ENCODE measurements at places on chromosomes 7 and 10. TPM values are rescaled to one million over a fixed set of nuclear protein-coding genes. Genes with fewer than 3 reads are reported as not detected.

ETV1 gene
- total RNA-seq = 0.31 TPM

DNA sequence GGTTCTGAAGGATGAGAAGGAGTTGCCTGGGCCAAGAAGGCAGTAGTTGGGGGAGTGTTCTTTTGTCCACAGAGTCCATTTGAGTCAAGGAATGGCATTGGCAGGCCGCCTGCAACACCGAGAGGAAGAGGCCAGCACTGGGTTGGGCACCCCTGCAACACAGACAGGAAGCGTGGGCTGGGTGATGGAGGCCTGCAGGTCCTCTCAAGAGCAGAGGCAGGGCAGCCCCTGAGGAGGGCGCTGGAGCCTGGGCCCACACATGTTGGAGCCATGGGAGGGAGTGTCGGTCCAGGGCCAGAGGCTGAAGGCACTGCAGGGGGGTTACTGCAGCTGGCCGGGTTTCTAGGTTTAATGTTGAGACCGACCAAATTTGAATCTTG is 137.3 kb downstream of the PTPN20 start:
- DNase-seq = no peak

DNA sequence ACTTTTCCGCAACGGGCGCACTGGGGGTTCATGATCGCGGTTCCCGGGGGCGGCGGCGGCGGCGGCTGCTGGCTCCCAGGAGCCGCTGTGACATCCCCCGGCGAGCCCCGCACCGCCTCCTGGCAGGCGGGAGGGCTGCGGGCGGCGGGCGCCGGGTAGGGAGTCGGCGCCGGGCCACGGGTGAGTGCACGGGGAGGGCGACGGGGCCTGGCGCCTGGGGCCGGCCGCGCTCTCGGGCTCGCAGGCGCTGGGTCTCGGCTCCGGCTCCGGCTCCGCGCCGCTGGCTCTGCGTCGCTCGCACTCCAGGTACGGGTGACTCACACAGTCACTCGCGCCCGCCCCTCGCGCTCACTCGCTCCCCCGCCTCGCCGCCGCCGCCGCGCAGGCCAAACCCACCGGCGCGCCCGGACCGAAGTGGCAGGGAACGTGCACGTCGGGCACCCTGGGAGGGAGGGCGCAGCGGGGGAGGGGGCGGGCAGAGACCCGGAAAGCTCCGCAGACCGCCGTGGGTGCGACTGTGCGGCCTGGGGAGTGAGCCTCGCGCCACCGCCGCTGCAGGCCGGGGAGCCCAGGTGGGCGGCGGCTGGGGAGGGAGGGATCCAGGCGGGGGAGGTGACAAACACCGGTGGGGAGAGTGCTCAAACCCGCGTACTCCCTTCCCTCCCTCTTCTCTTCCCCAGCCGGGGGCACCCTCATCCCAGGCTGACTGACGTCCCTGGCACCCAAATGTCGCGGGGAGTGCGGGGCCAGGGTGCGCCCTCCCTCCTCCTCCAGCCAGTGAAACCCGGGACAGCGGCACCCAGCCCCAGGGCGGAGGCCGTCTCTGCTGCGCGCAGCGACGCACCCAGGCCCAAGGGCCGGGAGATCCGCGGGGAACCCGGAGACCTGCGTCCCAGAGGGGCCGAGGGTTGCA is 276.9 kb upstream of the NEBL start:
- DNase-seq = no peak

DNA sequence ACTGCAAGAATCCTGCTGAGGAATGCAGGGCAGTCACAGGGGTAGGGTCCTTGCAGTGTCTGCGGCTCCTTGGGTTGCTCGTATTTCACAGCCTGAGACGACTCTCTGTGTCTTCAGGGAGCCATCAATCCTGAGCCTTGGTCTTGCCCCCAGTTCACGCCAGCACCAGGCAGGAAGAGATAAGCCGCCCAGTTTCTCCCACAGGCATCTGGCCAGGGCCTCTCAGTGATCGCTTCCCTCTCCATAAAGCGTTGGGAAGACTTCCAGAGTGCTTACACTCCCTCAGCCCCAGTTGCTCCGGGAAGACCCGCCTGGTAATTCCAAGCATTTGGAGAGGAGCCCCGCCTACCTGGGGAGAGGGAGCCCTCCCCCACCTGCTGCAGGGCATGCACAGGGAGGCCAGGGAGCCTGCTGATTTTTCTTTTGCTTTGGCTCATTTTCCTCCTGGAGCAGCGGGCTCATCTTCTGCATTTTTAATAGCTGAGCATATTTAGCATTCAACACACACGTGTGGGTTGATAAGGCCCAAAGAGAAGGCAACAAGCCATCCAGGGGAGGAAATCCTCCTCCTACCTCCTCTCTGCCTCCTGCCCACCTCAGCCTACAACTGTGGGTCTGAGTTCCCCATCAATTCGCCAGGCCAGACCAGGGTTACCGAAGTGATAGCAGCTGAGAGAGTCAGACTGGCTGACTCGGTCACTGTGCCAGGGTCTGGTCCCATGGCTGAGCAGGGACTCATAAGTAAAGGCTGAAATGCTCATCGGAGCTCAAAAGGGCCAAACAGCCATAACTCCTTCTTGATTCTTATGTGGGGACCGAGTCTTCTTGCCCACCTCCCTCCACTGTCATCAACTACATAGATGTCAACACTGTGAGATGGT is 74.4 kb upstream of the EFCAB10 start:
- no peak for DNase-seq

MSMB gene
- total RNA-seq = not detected

DNA sequence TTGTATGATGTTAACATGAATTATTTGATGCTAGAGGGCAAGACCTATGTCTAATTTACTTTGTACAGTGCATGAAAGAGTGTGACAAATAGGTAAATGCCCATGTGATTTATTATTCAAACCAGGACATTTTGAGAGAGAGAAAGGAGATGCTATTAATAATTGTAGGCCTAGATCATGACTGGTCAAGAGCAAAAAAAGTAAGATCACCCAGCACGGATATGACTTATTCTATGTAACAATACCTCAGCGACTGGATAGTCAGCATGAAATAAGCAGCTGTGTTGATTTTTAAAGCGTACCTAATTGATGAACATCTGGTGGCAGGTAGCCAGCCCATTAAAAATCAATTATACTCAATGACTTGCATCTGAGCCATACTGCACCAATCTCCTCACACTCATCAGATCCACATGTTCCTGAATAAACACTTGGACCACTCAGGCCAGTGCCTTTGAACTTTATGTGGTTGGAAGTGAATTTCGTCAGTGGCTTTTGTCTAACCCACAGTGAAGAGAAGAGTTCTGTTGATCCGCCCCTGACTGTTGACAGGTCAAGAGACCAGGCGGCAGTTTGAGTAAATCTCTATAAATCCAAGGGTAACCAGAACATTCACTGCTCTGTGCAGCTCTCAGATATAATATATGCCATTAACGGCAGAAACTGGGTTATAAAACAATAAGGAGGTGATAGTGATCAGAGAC is 435.3 kb downstream of the MDFIC start:
- no peak for DNase-seq

GRCh38 chr7:90763108-90763507 is 167.0 kb downstream of the CDK14 start:
- no peak for DNase-seq

- DNase-seq = no peak
Measured at GRCh38 chr10:24209432-24209771, 464 bp downstream of the KIAA1217 start.

GRCh38 chr7:85413718-85414117 is 226.9 kb upstream of the SEMA3D start:
- no peak for DNase-seq

DNA sequence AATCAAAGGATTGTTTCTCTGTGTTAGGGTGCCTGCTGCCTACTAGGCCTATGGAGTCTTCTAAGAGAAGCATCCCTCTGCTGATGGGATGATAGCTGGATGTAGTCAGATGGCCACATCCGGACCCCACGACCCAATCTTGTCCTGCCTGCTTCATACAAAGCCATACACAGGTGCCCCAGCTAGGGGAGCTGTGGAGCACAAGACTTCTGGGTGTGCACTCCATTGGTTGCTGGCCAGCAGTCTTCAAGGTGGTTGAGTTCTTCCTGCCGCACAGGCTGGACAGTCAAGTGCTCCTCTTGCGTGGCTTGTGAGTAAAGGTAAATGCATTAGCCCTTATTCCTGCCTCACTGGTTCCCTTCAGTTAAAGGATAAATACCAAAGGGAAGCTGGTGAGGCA is 120.2 kb downstream of the TEX36 start:
- no peak for DNase-seq

PTN gene
- total RNA-seq = not detected

DNA sequence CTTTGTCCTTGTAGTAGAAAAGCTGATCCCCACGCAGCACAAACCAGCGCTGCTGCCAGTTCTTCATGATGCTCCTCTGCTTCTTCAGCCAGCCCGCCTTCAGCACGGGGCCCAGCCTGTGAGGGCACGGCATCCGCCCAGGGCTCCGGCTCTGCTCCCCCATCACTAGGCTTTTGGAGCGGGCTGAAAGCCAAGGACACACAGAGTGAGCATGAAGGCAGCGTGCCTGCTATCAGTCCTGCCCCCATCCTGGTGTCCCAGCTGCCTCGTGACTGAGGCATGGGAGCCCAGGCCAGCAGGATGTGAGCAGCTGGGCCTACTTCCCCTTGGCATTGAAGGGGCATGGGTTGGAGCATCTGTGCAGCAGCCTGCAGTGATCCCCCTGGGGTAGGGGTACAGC is 21.9 kb downstream of the ARHGAP22 start:
- no peak for DNase-seq

LAMB1 gene
- not detected for total RNA-seq

DNA sequence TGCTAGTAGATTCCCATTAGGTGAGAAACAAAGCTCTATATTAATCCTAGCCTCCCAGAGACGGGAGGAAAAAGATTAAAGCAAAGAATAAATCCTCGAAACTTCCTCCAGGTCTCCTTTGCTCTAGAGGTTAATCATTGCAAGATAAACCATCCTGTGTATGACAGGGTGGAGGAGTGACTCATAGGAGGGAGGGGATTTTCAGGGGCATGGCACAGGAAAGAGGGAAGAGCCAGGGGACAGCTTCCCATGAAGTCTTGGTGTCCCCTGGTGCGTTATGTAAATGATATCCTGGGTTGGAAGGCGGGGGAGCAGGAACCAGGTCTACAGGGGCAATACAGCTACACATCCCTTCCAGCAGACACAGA is 780 bp downstream of the CYP3A5 start:
- no peak for DNase-seq
